Omental fat pad (tissue), 4 donors: ENCODE measurements at places on chromosomes 3 and 15. TPM values are rescaled to one million over a fixed set of nuclear protein-coding genes. Genes with fewer than 3 reads are reported as not detected.

DNA sequence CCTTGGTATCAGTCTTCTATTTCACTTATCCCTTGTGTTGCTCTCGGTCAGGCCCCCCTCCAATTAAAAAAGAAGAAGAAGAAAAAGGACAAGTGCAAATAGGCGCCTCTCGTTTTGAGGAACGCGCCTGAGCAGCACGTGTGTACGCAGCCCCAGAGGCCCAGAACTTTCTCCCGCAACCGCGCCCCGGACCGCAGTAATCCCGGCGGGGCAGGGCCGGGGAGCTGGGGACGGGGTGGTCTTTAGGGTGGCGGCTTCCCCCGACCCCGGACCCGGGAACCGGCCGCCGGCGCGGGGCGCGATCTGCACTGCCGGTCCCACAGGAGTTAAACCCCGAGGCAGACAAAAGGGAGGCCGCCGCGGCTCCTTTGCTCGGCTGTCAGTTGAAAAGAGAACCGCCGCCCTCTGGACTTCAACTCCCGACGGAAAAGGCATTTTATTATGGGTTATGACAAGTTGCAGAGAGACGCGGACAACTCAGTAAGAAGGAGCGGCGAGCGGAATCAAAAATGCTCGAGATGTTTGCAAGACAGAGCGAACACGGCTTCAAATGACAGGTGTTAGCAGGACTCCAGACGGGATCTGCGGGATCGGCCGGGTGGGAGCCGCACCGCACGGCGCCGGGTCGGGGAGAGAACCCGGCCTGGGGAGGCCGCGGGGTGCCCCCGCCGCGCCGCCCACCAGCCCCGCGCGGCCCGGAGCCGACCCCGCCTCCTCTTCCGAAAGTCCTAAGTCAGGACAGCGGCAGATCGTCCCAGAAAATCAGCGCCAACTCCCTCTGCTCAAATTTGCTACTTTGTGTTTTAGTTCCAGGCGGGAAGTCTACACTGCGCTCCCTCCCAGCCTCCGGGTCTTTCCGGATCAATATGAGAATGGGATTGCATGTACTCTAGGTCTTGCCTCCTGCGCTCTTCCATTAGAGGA lies 79.0 kb downstream of the NR2F2 start:
- no peak for DNase-seq

DNA sequence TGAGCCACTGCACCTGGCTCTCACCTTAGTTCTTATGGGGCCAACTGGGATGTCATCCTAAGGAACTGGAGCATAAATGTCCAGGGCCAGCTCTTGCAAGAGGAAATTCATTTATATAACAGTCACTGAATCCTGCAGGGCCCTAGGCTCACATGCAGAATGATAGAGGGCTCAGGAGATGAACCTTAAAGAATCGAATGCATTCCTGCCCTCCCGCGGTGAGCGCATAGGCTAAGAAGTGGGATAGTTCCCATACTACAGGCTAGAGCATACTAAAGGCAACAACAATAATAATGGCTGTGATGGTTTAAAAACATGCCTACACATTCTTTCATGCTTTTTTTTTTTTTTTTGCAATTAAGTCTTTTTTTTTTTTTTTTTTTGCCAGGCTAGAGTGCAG lies 17.1 kb upstream of the CSRNP1 start:
- no peak for DNase-seq

GRCh38 chr15:91413142-91413541 lies 313.1 kb downstream of the SV2B start:
- DNase-seq, result no peak

DNA sequence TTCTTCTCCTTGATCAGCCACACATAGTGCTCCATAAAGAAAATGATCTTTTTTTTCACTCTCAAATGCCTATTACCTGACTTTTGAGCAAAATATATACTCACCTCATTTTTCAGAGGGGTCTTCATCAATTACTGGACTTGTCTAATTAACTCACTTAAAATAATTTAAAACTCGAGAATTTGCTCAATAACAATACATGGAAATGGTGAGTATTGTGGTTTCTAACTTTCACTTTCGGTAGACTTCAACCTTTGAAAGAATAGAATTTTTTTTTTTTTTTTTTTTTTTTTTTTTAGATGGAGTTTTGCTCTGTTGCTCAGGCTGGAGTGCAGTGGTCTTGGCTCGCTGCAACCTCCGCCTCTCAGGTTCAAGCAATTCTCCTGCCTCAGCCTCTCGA lies 17.7 kb upstream of the EPHB1 start:
- DNase-seq, result no peak

DNA sequence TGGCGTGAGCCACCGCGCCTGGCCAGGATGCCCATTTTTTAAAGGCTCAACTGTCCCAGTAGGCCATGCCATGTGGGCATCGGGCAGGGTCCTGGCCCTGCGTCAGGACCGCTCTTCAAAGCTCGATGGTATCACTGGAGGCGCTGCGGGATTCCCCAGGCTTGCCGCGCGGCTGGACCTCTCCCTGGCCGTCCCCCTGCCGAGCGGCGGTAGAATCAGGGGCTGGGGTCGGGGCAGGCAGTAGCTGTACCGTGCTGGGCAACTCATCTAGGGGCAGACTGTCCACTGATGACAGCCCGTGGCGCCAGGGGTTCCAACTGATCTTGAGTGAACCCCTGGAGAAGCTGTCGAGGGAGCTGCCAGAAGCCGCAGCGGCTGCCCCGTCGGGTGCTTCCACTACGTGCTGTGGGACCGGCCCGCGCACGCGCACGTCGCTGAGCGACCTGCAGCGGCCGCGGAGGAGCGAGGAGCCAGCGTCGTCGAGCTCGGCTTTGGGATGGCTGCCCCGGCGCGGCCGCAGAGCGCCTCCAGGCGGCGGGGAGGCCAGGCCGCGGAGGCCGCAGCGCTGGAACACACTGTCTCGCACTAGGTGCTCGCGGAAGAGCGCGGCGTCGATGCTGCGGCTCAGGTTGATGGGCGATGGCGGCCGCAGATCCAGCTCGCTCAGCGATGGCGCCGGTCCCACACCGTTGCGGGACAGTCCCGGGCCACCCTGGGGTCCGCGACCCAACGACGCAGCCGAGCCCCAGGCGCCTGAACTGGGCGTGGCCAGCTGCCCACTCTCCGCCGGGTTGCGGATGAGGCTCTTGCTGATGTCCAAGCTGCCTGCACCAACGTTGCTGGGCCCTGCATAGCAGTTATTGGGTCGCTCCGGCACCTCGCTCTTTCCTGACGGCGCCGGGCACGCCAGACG lies 5.8 kb downstream of the PRRT3 start:
- peak; percentile 66 for DNase-seq

- no peak for DNase-seq
Measured at GRCh38 chr15:39627451-39628143, 46.7 kb downstream of the THBS1 start.

GRCh38 chr3:157027861-157028745 lies 131.8 kb downstream of the CCNL1 start:
- no peak for DNase-seq

DNA sequence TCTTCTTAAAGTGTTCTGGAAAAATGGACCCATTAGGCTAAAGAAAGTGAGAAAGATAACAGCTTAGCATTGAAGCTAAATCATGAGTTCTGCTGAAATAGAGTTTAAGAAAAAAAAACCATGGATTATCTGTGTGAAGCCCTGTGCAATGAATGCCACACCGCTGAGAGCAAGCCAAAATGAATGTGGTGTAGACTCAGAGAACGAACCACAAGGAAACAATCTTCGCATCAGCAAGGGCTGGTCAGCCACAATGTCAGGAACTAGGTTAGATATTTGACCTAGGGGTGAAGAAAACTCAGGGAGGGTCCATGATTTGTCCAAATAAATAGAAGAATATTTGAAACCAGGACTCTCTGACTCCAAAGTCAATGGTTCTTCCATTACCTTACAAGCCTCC lies 91.4 kb upstream of the MEX3B start:
- no peak for DNase-seq

DNA sequence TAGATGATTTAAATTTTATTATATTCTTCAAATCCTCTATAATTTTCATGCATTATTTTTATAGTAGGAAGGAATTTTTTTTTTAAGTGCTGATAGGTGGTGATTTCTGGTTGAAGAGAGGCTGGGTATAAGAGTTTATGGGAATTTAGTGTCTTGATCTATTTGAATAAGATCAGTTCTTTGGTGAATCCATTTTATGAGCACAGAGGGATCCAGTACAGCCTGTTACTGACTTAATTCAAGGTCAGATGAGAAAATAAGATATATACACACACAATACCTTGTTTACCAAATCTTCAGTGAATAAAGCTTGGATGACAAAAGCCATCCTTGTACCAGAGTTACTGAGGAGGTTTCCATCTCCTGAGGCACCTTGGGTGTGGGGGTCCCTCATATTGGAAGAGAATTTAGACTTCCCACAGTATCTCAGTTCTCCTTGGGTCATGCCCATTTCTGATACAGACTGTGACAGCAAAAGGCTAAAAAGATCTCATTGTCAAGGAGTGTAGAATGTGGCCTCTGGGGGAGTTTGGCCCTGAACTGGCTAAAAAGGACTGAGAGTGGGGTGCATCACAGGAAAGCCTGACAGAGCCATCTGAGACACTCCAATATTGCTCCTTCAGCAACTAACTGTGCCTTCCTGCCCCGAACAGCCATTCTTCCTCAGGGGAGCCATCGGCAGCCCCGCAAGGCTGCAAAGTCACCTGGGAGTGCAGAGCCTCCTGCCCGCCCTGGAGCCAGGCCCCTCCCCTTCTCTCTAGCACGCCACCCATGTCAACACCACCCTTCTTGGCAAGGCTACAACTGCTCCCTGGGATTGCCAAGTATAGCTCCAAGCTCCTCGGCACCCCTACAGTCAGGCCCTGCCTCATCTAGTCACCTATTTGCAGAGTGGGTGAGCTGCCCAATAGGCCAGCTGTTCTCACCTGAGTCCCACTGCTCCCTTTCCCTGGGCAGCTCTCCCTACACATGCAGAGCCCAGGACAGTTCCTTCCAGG lies 43.1 kb upstream of the HACD2 start:
- DNase-seq, result no peak

The ROPN1 gene
- total RNA-seq, result not detected

The SI gene
- not detected for total RNA-seq

The GOLGA8R gene
- 4.2 TPM for total RNA-seq

The MESP2 gene
- total RNA-seq, result not detected
